ENCODE measurements at places on chromosomes 4 and X.

GRCh38 chrX:118383120-118383519, 37.2 kb downstream of the WDR44 start:
- DNase-seq, result no peak

DNA sequence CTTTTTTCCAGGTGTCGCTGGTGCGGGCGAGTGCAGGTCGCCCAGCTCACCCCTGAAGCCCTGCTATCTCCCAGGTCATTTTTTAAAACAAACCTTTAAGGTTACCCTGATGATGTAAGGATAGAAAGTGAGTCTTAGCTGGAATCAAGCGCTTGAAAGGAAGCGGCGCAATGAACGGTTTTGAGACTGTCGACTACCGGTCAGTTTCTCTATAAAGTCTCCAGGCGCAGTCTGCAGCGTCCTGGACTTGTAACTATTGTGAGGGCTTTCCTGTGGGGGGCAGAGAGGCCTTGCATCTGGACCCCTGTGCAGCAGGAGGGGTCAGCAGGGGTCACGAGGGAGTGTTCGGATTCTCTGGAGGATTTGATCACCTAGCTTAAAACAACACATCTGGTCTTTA, 1.6 kb downstream of the KIT start:
- DNase-seq, result no peak

DNA sequence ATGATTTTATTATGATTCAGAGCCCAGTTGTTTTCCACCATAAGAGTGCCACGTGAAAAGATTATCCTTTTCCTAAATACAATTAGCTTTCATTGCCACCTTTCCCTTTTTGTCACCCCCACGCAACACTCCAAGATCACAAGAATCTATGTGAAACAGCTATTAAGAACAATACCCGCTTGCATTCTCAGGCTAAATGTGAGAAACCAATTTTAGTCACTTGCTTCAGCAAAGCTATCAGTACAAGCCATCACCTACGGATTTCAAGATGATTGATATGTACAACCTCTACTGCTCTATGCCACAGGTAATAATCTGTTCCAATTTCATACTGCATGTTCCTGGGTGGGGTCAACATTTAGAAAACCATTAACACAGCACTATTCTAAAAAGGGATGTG, 2.5 kb downstream of the ATP11C start:
- DNase-seq, result no peak

DNA sequence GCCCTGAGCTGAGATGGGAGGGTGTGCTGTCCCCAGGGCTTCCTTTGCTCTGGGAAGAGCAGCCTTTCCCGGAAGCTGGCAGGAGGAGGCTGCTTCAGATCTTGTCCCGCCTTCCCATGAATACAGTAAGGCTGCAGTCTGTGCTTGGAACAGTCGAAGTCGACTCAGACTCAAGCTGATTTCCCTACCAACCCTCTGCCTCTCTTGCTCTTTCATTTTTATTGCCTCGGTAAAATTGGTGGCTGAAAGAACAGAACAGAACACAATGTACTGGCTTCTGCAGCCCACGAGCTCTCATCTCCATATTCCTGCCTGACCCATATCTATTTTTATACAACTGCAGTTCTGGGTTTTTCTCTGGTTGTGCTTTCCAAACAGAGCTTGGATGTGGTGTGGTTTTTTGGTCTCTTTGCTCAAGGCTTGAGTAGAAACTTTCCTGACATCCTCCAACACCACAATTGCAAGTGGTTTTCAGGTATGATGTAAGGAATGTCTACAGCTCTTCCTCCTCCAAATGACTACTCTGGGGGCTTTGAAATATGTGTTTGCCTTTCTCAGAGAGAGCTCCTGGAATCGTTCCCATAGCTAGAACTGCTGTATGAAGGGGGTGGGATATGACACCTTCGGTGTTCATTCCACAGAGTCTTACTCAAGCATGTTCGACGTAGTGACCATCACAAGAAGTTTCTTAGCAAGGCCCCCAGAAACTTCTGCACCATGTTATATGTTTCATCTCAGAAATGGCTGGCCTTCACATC, 61.3 kb downstream of the ENPP6 start:
- DNase-seq, result no peak

- no peak for DNase-seq
These were observed 65.8 kb upstream of the MSN start for GRCh38 chrX:65601530-65602220.

DNA sequence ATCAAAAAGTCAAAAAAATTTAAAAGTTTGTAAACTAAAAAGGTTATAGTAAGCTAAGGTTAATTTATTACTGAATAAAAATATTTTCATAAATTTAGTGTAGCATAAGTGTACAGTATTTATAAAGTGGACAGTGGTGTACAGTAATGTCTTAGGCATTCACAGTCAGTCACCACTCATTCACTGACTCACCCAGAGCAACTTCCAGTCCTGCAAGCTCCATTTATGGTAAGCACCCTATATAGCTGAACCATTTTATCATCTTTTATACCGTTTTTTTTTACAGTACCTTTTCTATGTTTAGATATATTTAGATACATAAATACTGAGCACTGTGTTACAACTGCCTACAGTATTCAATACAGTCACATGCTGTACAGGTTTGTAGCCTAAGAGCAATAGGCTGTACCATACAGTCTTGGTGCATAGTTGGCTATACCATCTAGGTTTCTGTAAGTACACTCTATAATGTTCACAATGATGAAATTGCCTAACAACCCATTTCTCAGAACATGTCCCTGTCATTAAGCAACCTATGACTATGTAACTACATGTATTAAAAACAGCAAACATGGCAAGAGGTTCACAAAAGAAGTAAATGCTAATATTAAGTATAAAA, 18.6 kb downstream of the ACSL4 start:
- no peak for DNase-seq

DNA sequence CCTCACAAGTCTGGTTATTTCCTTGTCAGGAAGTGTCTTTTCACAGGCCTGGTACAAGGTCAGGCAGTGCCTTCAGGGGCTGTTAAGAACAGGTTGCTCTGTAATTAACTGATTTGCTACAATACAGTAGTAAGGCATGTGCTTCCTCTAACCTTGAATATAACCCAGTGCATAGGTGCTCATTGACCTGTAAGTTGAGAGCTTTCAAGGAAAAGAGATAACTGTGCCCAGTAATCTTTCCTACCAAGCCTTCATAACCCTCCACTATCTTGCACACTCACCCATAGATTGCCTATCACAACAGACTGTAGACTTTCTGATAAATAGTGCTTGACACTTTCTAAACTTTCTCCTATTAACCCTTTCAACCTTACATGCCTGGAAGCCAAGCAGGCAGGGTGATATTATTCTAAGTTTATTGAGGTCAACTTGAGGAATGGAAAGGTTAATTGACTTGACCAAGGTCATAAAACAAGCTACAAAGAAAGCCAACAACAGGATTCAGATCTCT, 148.1 kb downstream of the PPARGC1A start:
- no peak for DNase-seq

GRCh38 chrX:7314425-7314824, 166.5 kb upstream of the PUDP start:
- DNase-seq, result no peak

- DNase-seq, result no peak
These were observed 190.6 kb downstream of the CCSER1 start for GRCh38 chr4:90317785-90318184.

DNA sequence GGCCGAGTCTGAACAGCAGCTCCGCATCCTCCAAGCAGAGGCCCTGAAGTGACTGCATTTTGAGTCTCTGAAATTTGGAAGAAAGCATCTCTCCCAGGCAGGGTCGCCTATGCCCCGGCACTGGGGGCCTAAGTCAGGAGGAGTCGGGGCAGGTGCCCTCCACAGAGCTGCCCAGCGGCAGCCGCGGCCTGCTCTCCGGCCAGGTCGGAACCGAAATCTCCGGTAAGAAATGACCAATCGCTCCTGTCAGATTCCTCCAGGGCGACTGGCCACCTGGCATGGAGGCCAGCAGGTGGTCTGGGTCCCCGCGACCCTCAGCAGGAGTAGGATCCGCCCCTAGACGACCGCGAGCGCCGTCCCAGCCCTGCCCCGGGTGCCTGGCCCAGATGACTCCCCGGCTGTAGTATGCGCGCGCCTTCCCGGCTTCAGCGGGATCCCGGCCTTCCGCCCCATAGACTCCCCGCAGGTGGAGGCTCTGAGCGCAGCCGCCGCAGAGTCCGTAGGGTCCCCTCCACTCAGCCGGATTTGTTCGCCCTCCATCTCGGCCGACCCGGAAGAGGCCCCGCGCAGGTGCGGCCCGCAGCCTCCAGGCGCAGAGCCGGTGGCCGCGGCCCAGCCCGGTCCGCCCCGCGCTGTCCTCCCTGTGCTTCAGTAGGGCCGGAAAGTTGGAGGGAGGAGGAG, 1.5 kb downstream of the NKX1-1 start:
- no peak for DNase-seq

DNA sequence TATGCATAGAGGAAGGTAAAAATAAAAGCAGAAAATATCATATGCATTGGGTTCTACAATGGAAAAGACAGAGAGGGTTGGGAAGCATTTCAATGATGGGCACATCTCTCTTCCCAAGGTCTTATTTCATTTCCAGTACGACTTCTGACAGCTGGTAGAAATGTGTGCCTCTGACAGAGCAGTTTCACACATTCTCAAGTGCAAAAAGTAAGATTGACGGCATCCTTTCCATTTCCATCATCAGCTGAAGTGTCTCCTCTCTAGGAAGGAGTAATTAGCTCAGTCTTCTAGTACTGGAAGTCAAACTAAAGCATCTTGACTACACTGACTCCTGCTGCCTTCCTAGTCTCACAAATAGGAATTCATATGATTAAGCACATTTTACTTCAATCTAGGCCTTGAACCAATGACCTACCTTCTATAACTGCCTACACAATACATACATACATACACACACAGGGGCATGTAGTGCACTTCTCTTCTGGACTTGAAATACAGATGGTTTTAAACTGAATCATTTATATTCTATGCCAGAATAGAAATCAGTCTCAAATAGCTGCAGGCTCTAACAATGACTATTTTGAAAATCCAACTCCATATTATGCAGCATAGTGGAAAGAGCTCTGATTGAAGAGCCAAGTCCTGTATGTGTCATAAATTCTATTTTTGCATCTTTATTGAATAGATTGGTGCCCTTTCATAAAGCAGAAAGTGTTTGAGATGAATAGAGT, 473.4 kb downstream of the INPP4B start:
- DNase-seq, result no peak

DNA sequence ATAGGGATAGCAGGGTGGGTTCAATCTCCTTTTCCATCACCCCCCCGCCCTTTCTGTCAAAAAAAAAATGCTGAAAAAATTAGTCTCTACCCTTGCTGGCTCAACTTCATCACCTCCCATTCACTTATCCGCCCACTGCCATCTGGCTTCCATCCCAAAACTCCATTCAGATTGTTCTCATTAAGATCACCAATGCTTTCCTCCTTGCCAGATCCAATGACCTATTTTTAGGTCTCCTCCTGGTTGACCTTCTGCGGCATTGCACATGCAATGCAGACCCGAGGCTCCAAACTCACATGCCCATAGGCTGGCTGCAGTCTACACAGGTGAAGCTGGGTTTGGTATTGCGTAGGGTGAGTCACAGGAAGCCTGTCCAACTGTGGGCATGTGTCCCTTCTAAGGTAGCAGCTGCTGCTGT, 21.1 kb upstream of the STIM2 start:
- DNase-seq, result no peak

- no peak for DNase-seq
These were observed at the start of gene PDZD4 for GRCh38 chrX:153829799-153830639. PDZD4 (minus strand) TSS chrX:153830544; CDS start chrX:153830298, 246 bp downstream.

- DNase-seq, result no peak
These were observed 23.3 kb upstream of the CBLL2 start for GRCh38 chrX:22249371-22249770.

DNA sequence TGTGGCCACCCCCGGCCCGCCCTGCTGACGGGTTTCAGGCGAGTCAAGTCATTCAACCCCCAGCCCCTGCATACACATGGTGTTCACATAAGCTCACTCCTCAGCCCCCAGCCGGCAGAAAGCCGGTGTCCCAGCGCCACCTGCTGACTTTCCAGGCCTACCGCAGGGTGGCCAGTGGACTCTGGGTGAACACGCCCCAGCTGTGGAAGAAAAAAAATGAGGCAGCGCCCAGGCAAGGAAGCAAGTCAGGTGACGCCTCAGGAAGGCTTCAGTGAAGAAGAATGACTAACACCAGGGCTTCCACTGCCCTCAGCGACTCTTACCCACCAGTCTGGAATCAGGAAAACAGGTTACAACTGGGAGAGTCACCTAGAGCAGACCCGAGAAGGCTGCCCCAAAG, 15.8 kb downstream of the BCAP31 start:
- DNase-seq, result no peak

- no peak for DNase-seq
These were observed 59.0 kb upstream of the C1QTNF7 start for GRCh38 chr4:15368856-15369255.

DNA sequence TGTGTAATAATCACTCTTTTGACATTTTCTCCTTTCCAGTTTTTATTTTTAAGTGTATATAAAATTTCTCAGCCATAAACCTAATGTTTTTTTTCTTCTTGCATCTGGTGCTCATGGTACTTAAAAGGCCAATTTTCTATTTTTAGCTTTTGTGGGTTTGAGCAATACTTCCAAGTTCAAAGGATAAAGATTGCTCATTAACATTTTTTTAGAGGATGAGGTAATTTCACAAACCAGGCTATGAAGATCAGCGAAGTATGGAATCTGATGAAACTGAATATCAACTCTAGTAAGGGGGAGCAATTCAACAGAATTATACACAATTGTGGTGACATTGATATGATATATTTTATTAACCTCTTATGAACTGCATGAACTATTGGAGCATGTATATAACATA, 25.8 kb upstream of the KLHL34 start:
- no peak for DNase-seq

GRCh38 chr4:162847945-162848549, 318.6 kb downstream of the NAF1 start:
- DNase-seq, result no peak

DNA sequence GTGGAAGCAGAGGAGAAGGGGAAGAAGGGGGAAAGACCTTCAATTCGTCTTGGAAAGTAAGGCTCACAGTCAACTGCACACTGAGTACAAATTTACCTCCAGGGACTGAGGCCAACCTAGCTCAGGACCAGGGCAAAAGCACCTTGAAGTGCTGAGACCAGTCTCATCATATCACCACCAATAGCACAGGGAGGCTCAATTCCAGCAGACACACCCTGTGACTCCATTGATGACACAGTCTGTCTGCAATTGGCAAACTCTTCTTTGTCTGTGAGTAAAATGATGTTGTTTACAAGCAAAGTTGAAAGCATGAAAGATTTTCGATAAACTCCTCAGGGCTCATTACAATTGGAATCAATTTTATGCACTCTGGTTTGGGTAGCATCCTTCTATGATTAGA, 32.3 kb downstream of the TRIML1 start:
- no peak for DNase-seq

GRCh38 chr4:73692254-73692653, 48.1 kb upstream of the CXCL8 start:
- DNase-seq, result no peak

DNA sequence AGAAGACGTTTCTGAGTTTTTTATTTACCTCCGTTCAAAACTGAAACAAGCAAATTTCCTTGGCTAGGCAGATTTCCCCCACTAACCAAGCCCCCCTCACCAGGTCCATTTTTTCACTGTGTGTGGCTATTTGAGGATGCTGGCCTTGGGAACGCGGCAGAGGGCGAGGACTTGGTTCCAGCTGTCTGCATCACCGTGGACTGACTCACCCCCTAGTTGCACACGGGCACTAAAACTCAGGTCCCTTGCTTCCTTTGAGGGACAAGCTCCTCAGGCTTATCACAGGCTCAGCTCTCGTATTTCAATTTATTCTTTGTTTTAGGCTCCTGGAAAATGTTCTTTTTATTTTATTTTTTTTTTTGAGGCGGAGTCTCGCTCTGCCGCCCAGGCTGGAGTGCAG, 8.4 kb upstream of the MTNR1A start:
- DNase-seq, result no peak

- DNase-seq, result no peak
These were observed 82.9 kb upstream of the EXOC1L start for GRCh38 chr4:55736605-55737183.

Measured in stimulated activated CD8-positive, alpha-beta memory T cell treated with anti-CD3 and anti-CD28 coated beads, Interleukin-7, amount 100 ng/mL, for 1 hour (primary cell).